ENCODE measurements at places on chromosomes 5 and 9.
A peak's percentile ranks its signal among the peaks of the same experiment; 100 is the strongest.

DNA sequence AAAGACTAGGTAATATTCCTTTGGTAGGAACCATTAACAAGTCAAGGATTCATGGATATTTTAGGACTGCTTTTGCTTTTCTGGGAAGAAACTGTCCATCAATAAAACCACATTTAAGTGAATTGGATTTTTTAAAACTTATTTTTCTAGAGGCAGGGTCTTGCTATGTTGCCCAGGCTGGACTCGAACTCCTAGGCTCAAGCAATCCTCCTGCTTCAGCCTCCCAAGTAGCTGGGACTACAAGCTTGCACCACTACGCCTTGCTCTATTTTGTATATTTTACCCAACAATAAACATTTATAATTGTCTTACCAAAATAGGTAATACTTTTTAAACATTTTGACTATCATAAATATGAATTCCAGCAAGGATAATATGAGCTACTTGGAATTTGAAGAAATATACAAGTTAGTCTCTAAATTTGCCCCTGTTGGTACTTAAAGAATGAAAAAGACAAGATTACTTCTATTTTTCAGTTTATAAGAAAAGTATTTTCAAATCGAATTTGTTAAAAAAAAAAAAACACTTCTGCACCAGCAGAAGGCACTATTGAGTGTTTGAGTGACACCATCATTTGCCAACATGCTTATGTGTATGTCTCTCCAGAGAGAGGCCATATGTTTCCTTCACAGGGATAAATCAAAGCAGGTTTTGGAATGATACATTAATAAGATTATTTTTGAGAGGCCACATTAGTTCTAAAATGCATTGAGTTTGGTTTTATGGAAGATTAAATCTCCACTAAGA lies 60.0 kb upstream of the CARTPT start:
- DNase-seq: no peak

GRCh38 chr9:80061096-80061495 lies 489.3 kb downstream of the TLE4 start:
- no peak for DNase-seq

- no peak for DNase-seq
Measured at GRCh38 chr9:28365020-28365640, 791.8 kb upstream of the C9orf72 start.

- DNase-seq: no peak
Measured at GRCh38 chr5:170306381-170306831, 8.8 kb upstream of the LCP2 start.

DNA sequence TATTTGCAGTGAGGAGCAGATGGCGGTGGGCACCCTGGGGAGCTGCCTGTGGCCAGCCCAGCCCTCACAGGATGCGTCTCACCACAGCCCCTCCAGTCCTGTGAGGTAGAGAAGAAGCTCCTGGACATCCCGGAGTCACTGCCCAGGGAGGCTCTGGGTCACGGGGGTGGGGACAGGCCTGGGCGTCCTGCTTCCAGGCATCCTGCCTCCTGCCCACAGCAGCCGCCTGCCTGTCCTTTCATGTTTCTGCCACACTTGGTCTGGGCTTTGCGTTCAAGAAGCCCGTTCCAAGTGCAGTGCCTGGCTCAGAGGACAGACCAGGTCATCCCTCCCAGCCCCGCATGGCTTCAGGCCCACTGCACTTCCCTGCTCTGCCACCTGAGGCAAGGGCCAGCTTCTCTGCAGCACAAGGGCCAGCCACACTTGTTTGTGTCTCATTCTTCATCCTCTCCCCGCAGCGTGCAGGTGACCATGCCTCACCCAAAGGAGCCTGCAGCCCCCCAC lies 38.2 kb downstream of the ZDHHC11B start:
- no peak for DNase-seq

DNA sequence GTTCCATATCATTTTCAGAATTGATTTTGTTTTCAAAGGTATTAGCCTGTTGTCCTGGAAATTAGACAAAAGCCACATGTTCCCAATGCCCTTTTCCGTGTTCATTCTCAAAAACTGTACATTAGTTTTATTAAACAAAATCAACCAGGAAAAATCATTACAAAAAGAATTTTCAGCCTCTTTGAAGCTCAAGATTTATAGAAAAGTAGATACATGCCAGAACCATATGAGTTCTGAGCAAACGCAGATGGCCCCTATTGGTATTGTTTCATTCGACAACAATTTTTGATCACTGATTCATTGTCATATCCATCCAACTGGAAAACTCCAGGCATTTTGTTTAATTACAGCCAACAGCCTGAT lies 148.5 kb upstream of the GRAMD2B start:
- no peak for DNase-seq

DNA sequence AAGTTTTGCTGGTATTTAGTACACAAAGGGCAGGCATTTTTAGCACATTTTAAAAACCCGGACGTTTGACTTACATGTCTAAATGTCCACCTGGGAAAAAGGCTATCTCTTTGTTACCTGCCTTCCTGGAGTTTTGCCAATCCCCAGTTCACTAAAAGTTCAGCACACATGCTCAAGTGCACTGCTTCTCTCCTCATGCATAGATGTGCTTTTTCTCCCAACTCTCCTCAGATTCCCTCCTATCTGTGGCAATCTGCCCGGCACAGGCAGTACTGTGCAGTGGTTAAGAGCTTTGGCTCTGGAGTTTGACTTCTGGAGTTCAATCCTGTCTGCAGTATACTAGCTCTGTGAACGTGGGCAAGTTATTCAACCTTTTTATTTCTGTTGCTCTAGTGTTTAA lies 8.3 kb upstream of the CCNO start:
- DNase-seq: no peak

DNA sequence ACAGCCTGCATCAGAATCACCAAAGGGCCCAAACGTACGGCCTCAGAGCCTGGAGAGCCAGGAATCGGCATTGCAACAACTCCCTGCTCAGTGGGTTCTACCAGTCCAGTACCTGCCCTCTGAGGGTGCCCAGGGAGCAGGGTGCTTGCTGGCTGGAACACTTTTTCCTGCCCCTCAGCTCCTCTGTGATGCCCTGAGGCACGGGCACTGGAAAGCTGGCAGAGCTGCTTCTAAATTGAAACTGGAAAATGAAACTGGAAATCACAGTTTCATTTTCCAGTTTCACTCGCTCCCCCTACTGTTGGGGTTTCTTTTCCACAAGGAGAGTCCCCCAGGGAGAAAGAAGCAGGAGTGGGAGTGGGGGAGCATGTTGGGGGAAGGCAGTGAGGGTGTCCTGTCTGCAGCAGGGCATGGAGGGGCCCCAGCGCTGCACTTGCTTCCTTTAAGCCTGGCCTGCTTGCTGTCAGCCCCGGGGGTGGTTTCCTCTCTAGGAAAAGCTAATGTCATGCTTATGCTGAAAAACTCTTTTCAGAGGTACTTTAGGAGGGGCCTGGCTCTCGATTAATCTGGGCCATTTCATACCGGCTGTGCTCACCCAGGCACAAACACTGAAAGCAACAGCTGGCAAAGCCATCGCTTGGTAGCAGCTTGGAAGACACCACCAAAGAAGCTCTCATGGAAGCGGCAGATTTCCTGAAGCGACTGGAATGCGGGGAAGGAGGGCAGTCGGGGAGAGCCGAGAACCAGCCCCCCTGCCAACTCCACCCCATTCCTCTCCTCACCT lies 26.2 kb downstream of the IRF1 start:
- peak; percentile 46 for DNase-seq

DNA sequence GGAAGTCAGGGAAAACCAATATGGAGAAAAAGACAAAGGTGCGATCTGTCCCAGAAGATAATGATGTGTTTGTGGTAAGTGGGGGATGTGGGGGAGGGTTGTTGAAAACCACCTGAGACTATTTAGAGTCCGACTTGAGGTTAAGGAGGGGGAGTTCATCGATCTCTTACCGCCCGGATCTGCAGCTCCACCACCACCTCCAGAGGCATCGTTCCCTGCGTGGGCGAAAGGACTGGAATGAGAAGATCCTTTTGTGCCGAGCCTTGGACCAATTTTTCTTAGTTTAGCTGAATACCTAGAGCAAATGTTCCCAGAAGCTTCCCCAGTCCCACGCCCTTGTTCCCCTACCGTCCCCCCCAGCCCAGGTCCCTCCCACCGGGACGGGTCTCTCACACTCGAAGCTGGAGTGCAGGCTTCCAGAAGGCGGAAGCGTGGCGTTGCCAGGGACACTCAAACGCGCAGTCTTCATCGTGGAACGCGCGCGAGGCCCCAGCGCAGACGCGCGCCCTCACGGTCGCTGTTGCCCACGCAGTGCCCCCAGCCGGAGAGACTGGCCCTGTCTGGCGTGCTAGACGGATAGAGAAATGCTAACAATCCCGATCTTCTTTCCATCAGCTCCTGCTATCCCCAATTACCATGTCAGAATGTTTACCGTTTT lies at the start of gene SPATA6L:
TSS of gene SPATA6L (minus strand) at position 439 of the 658 bp plus-strand sequence. CDS start at position 209, 230 bp downstream.
- no peak for DNase-seq

DNA sequence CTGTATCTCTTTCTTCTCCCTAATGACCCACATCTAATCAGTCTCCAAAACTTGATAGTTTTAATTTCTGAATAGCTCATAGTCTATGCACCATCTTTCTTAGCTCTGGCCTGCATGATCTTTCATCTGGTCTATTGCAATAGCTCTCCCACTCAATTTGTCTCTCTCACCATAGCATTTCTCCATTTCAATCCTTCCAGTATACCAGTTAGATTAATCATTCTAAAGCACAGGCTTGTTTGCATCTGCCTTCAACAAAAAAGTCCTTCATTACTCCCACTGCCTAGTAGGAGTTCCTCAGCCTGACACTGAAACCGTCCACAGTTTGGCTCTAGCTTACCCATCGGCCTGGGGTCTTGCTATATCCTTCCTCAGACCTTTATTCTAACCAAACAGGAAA lies 344.9 kb downstream of the ENC1 start:
- DNase-seq: peak; percentile 39

GRCh38 chr5:18023986-18024385 lies 389.7 kb downstream of the TAF11L14 start:
- DNase-seq: no peak

- DNase-seq: no peak
Measured at GRCh38 chr5:53323943-53324642, 156.3 kb upstream of the FST start.

DNA sequence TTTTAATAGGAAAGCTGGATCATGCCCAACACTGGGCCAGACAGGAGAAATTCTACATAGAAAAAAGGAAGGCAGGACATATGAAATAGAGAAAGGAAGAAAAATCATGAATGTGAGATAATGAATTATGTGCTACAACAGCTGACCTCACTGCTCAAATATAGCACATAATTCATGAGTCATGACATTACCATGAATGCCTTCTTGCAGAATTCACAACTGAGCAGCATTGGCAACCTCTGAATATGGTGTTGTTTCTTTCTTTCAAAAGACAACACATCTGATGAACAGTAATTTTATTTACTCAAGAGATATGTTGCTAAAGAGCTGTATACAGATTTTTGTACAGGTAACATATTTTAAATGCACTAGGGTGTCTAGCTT lies 34.4 kb downstream of the APBA1 start:
- no peak for DNase-seq

GRCh38 chr5:84202136-84202535 lies 182.5 kb downstream of the EDIL3 start:
- DNase-seq: no peak

DNA sequence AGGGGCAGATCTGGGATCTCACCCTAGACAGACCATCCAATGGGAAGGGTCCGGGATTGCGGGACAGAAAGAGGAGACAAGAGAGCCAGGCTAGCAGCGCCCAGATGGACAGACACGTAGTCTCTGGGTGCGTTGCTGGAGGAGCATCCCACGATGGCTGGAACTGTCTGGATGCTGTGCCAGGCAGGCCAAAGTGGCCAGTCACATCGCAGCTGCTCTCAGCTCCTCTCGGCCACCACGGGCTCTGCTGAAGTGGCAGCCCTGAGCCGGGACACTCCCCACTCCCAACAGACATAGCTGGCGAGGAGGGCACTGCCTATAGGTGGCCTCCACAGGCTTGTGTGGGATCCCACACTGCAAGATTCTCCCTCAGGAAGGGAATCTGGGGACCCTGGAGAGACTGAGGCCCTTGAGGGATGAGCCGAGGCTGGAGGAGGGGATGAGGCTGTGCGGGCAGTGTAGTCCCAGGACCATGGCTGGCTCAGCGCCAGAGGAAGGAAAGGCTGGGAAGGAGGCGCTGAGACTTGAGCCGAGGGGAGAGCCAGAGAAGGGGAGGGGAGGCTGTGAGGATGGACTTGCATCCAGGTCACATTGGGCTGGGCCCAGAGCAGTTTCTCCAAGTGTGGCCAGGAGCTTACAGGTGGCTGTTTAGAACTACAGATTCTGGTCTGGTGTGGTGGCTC lies 10.3 kb upstream of the WDR5 start:
- no peak for DNase-seq

- no peak for DNase-seq
Measured at GRCh38 chr9:16877256-16877655, 6.8 kb upstream of the BNC2 start.

DNA sequence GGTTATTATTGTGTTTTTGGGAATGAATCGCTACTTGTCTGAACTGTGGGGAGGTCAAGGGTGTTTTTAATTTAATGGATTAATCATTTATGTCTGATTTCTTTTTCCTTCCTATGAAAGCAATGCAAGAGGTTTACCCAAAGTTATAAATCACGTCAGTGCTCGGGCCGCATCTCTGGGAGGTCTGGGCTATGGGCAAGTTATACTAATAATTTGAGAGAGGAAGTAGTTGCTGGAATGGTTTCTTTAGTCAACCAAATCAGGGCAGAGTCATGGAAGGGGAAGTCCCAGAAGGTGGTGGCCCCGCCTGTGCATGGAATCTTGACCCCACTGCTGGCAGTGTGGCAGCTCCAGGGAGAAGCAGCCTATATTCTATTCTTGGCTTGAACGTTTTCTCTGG lies 180.2 kb downstream of the HSPA4 start:
- DNase-seq: peak; percentile 75

DNA sequence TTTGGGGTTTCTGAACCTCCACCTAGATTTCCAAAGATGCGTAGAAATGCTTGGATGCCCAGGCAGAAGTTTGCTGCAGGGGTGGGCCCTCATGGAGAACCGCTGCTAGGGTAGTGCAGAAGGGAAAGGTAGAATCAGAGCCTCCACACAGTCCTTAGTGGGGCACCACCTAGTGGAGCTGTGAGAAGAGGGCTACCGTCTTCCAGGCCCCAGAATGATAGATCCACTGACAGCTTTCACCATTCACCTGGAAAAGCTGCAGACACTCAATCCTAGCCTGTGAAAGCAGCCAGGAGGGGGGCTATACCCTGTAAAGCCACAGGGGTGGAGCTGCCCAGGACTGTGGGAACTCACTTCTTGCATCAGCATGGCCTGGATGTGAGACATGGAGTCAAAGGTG lies 13.3 kb upstream of the HSDL2 start:
- DNase-seq: no peak

- no peak for DNase-seq
Measured at GRCh38 chr5:66949066-66949465, 247.5 kb downstream of the CD180 start.

DNA sequence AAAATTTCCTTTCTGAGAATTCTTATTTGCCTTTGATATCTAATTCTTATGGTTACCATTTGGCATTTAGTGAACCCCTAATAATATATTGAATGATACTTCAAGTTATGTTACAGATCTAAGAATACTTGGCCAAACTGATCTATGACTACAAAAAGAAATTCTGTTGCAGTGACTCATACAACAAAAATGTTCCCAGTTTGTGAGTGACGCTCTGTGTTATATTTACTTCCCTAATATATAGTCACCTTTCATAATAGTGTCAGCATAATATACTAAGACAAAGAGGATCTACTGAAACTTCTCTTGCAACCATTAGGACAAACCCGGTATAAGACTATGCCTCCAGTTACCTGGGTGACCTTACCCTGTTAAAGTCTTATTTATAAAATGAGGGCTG lies 216.9 kb upstream of the TLX3 start:
- DNase-seq: no peak

- DNase-seq: no peak
Measured at GRCh38 chr9:112032009-112032408, 135.4 kb downstream of the UGCG start.

- no peak for DNase-seq
Measured at GRCh38 chr5:158054223-158055110, 195.5 kb upstream of the CLINT1 start.

GRCh38 chr5:137394380-137394779 lies 104.7 kb downstream of the SPOCK1 start:
- no peak for DNase-seq
